ENCODE measurements at places on chromosomes 4 and X.
A peak's percentile ranks its signal among the peaks of the same experiment; 100 is the strongest.

GRCh38 chr4:188266386-188266785 lies 127.1 kb downstream of the TRIML1 start:
- no peak for DNase-seq

- no peak for DNase-seq
These were observed 31.5 kb downstream of the RAI2 start for GRCh38 chrX:17829566-17829965.

- peak; percentile 36 for DNase-seq
These were observed 17.6 kb downstream of the TNIP3 start for GRCh38 chr4:121146530-121146929.

DNA sequence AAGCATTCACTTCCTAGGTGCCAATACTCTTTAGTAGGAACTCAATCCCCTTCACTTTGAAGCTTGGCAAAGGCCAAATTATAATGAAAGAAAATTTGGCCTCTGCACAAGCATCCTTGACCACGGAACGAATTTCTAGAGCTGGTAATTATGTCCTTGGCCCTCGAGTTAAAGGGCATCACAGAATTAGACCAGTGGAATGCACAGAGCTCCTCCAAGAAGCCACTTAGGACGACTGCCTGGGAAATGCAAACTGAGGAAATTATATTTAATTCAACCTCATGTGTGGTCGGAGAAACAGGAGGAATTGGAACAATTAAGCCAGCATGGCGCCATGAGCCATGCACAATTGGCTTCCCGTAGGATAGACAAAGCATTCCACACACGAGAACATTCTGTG lies 59.3 kb downstream of the NLGN4X start:
- DNase-seq = no peak

DNA sequence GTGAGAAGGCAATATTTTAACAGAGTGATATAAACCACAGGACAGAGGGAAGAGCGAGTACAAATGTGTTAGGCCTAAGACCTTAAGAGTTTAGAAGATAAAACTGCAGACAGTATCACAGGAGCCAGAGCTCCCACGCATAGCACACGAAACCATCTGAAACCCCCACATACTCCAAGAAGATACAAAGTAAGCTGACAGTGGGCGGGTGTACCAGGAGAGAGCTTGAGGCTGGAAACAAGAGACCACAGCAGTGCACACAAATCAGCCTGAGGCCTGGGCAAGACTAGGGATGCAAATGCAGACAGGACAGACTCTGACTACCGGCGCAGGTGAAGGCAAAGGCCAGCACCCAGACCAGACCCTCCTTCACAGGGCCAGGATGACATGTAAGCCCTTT lies 54.1 kb upstream of the ARHGAP24 start:
- no peak for DNase-seq

GRCh38 chr4:169137558-169137920 lies 127.5 kb upstream of the CBR4 start:
- DNase-seq = no peak

DNA sequence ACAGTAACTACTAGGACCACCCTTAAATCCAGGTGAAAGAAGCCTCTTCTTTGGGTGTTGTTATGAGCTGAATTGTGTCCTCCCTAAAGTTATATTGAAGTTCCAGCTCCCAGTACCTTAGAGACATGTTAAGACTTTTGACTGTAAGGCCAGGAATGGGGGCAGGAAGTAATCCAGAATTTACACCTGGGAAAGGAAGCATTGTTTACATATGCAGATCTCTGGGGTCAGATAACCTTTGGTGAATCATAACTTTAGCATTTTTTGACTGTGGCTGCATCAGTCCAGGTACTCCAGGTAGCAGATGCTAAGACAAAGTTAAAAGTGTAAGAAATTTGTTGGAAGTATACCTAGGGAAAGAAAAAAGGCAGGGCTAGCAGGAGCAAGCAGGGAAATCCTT lies 104.9 kb upstream of the CENPE start:
- DNase-seq = no peak

DNA sequence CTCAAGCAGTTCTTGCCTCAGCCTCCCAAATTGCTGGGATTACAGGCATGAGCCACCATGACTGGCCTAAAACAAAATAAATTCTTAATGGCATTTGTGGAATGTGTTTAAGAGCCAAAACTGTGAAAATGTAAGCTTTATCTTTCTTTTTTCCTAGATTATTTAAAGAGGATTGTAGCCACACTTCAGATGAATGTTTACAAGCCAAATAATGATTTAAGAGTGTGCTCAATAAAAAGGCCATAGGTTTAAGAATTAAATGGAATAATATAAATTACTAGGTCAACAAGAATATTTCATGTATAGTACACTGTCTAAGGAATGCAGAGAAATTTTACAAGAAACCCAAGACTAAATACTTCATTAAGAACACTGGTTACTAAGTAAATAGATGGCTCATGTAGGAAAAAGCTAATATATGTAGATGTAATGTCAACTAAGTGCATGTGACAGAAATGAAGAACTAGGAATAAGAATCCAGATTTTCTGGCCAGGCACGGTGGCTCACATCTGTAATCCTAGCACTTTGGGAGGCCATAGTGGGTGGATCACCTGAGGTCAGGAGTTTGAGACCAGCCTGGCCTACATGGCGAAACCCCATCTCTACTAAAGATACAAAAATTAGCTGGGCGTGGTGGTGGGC lies 21.3 kb upstream of the UGDH start:
- DNase-seq = peak; percentile 72

GRCh38 chrX:36867143-36867542 lies 141.0 kb upstream of the FAM47C start:
- peak; percentile 21 for DNase-seq

- peak; percentile 71 for DNase-seq
These were observed 321.9 kb upstream of the GIMD1 start for GRCh38 chr4:106690487-106690886.

DNA sequence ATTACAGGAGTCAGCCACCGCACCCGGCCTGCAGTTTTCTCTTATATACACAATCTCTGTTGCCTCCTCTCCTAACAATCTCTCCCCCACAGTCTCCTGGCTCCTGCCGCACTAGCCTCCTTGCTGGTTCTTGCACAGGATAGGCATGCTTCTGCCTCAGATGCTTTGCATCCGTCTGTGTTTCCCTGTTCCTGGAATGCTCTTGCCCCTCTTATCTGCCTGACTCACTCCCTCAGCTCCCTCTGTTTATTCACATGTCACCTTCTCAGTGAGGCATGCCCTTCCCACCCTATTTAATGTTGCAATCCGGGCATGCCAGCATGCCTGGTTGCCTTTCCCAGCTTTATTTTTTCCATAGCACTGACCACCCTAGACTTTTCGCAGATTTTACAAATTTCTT lies 161.9 kb downstream of the PHF8 start:
- DNase-seq = peak; percentile 6

DNA sequence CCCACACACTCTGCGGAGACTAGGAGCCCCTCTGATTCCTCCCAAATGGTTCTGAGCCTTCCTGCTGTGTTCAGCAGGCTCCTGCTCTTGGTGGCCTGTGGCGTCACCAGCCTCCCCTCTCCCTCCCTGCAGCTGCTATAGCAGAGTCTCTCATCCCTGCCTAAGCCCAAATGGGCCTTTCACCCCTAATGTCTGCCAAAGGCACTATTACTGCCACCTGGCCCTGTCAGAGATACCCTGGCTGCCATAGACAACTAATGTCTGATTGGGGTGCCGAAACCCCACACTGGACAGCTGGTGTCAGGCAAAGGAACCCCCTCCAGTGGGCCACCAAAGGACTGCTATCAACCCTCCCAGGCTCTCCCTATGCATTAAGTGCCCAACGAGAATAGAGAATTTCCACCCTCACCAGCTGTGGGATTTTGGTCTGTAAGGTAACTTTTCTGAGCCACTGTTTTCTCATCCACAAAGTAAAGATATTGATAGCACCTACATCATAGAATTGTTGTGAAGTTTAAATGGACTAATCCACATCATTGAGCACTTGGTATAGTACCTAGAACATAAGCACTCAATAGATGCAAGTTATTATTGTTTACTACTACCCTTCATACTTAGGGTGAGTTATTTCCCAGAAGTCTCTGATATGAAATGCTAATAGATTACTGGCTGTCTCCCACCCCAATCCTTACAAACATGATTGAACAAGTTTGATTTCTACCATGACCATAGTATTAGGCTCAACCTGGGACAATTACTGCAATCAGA lies 421.3 kb downstream of the MID1IP1 start:
- DNase-seq = no peak

DNA sequence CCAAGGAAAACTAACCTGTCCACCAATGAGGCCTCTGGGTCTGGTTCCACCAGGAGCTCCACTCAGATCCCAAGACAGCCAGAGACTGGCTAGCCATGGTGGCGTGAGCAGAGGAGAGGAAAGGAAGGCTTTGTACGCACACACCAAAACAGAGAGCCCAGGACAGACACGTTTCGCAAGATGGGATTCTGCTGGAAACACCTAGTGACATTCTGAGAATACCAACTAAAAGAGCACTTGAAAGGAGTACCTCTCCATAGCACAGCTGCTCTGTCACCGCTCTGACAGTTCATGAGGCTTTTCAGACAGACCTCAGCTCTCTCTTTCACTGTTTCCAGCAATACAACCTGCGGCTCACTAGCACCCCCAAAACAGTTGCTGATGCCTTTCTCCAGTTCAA lies 105.0 kb downstream of the SH3KBP1 start:
- DNase-seq = no peak

DNA sequence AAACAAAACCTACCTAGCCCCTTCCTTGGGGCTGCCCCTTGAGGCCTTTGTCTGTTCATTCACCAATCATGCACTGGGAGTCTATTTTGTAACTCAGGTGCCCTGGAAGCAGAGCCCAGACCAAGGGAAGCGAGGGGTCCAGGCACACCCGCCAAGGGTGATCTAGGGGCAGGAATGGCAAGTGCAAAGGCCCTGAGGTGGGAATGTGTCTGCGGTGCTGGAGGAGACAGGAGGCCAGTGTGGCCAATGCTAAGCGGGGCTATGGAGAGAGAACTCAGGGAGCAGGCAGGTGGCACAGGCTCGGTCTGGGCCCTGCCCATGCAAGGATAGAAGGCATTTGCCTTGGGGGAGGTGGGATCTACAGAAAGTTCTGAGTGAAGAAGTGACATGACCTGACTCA lies 3.5 kb upstream of the SH3BP2 start:
- DNase-seq = no peak

GRCh38 chr4:104470770-104471169 lies 23.9 kb downstream of the CXXC4 start:
- DNase-seq = no peak

DNA sequence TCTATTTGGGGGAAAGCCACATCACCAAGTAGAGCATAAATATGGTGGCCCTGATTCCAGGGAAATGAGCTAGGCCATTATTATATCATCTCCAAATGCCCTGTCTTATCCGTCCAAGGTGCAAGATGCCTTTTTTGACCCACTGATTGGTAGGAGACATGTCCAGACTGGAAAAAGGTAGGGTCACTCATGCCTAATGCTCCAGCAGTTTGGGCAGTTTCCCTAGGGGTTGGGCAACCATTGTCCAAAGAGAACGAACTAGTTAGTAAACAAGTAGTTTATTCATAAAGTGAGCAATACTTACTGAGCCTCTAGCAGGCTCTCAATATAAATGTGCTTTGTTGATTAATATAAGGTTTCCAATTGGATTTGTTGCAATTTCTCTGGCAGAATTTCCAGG lies 6.2 kb downstream of the FHDC1 start:
- no peak for DNase-seq

DNA sequence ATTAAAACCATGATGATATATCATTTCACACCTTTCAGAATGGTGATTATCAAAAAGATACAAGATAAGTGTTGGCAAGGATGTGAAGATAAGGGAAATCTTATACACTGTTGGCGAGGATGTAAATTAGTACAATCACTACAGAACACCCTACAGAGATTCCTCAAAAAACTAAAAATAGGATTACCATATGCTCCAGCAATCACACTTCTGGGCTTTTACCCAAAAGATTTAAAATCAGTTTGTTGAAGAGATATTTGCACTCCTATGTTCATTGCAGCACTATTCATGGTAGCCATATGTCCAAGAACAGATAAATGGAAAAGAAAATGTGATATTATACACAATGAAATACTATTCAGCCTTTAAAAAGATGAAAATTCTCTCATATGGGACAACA lies 240.4 kb downstream of the GABRG1 start:
- no peak for DNase-seq

DNA sequence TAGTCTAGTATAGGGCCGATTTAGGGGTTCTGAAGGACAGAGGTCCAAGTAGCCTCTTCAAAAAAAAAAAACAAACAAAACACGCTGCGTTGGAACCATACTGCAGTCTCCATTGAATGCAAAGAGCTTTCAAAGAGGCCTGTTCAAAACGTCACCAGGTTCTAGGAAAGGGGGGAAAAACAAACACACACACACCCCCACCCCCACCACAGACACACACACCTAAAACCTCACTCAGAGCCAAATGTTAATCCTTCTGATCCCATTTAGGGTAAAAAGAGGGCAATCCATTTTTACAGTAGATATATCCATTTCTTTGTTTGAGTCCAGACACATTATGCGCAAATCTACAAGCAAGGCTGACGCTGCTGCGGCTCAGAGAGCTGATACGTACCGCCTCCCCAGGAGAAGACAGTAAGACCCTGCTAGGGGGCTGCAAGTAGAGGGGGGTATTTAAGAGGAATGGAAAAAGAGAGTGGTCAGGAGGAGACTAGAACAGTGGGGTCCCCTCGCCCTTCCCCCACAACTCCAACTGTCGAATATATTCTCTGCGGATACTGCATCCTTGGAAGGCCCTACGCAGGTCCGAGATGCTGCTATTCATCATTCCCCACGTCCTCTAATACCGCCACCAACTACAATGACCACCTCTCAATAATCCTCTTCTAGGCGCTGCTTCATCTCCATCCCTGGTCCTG lies 1.3 kb downstream of the NKRF start:
- DNase-seq = no peak

GRCh38 chrX:39008549-39008948 lies 207.3 kb downstream of the MID1IP1 start:
- DNase-seq = no peak

DNA sequence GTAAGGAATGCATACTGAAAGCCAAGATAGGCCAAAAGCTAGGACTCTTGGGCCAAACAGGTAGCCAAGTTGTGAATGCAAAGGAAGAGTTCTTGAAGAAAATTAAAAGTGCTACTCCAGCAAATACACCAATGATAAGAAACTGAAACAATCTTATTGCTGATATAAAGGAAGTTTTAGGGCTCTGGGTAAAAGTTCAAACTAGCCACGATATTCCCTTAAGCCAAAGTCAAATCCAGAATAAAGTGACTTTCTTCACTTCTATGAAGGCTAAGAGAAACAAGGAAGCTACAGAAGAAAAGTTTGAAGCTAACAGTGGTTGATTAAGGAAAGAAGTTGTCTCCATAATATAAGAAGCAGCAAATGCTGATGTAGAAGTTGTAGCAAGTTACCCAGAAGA lies 397.6 kb downstream of the PACRGL start:
- no peak for DNase-seq

GRCh38 chrX:134971926-134972325 lies 18.9 kb upstream of the SMIM10 start:
- DNase-seq = no peak
